ENCODE measurements at places on chromosomes 13 and 19. TPM values are rescaled to one million over a fixed set of nuclear protein-coding genes. Genes with fewer than 3 reads are reported as not detected.
A peak's percentile ranks its signal among the peaks of the same experiment; 100 is the strongest.

GRCh38 chr13:33164331-33164730 is 121.2 kb downstream of the STARD13 start:
- DNase-seq: no peak
- no peaks in the 10 kb centered on the region for H3K36me3 ChIP-seq
- H3K27ac ChIP-seq: no peak overlapping the region
- no peaks in the 10 kb centered on the region for H3K4me1 ChIP-seq
- H3K27me3 ChIP-seq: peaks cover 7% of the 10 kb centered on the region

GRCh38 chr19:2756921-2757881 is 17.4 kb upstream of the SLC39A3 start:
- H3K27ac ChIP-seq: no peak overlapping the region
- peaks cover 13% of the 10 kb centered on the region for H3K4me1 ChIP-seq
- H3K4me3 ChIP-seq: no peak overlapping the region
- H3K36me3 ChIP-seq: peaks cover 22% of the 10 kb centered on the region
- no peak for DNase-seq
- H3K27me3 ChIP-seq: no peaks in the 10 kb centered on the region

UBE2L5 gene
- total RNA-seq: not detected

PROSER3 gene
- total RNA-seq: 40.7 TPM

VSTM2B gene
- not detected for total RNA-seq

PCDH17 gene
- not detected for total RNA-seq

DNA sequence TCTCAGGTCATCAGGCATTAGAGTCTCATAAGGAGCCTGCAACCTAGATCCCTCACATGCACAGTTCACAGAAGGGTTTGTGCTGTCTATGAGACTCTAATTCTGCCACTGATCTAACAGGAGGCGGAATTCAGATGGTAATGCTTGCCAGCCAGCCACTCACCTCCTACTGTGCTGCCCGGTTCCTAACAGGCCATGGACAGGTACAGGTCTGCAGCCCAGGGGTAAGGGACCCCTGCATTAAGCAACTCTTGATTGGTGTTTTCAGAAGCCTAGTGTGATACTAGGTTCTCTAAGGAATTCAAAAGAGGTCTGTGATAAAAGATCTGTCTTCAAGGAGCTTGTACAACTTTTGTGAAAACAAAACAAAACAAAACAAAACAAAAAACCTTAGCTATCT is 31.1 kb downstream of the CAB39L start:
- no peaks in the 10 kb centered on the region for H3K27me3 ChIP-seq
- H3K4me3 ChIP-seq: no peak overlapping the region
- H3K4me1 ChIP-seq: no peaks in the 10 kb centered on the region
- no peak overlapping the region for H3K27ac ChIP-seq
- no peaks in the 10 kb centered on the region for H3K36me3 ChIP-seq
- DNase-seq: no peak

DNA sequence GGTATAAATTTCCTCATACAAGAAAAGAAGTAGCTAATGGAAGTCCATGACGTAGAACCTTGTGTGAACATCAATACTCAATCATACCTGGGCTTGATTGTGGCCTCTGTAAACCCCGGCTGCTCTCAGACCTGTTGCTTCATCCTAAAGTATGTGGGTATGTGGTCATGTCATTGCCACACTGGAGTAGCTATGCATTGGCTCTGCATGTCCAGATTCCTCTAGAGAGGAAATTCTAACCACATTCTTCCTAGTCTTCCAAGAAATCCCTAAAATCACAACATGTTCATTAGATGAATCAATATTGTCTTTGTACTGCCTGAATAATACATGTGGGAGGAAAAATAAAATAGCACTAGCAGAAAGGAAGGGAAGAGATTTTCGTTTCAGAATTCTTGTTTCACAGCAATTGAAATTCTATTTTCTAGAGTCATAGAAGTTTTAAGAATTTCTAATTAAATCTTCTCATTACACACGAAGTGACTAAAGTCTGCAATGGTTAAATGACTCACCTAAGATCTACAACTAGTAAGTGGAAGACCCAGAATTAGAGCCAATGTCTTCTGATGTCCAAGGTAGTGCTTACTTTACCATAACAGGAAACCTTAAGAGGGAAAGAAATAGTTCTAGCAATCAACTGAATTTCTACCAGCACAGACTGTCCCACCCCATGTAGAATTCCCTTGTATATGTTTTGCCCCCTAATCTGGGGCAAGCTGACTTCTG is 28.0 kb downstream of the RXFP2 start:
- no peak overlapping the region for H3K4me3 ChIP-seq
- no peaks in the 10 kb centered on the region for H3K36me3 ChIP-seq
- peaks cover 4% of the 10 kb centered on the region for H3K27me3 ChIP-seq
- no peak overlapping the region for H3K27ac ChIP-seq

DNA sequence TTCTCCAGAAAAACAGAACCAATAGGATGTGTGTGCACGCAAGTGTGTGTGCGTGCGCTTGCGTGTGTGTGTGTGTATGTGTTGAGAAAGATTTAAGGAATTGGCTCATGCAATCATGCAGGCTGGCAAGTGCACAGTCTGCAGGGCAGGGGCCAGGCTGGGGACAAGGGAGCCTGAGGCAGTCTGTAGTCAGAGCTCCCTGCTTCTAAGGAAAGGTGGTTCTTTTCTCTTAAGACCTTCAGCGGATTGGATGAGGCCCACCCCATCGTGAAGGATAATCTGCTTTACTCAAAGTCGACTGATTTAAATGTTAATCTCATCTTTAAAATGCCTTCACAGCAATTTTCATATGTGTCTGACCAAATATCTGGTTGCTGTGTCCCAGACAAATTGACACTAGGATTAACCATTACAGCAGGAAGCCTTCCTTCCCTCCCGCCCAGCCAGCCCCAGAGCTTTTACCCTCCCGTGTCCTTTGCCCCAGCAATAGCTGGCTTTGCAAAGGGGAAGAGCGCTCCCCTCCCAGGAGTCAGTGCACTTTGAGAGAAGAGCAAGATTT is 15.0 kb upstream of the NAXD start:
- no peaks in the 10 kb centered on the region for H3K36me3 ChIP-seq
- no peak for DNase-seq
- no peak overlapping the region for H3K4me3 ChIP-seq
- H3K27ac ChIP-seq: no peak overlapping the region
- no peaks in the 10 kb centered on the region for H3K4me1 ChIP-seq

GRCh38 chr13:30346789-30347167 is 39.4 kb upstream of the KATNAL1 start:
- no peaks in the 10 kb centered on the region for H3K27me3 ChIP-seq
- H3K4me3 ChIP-seq: peak overlapping the region; percentile 22
- H3K4me1 ChIP-seq: peaks cover 33% of the 10 kb centered on the region
- H3K36me3 ChIP-seq: peaks cover 4% of the 10 kb centered on the region
- peak overlapping the region; percentile 68 for H3K27ac ChIP-seq
- DNase-seq: no peak

GRCh38 chr19:47390533-47391488 is 28.5 kb downstream of the MEIS3 start:
- peaks cover 6% of the 10 kb centered on the region for H3K27me3 ChIP-seq
- H3K36me3 ChIP-seq: no peaks in the 10 kb centered on the region
- H3K4me3 ChIP-seq: no peak overlapping the region
- no peak for DNase-seq
- H3K27ac ChIP-seq: no peak overlapping the region

Data from activated CD8-positive, alpha-beta T cell treated with anti-CD3 and anti-CD28 coated beads for 36 hours (primary cell).